ENCODE measurements at places on chromosomes 11 and 22.

DNA sequence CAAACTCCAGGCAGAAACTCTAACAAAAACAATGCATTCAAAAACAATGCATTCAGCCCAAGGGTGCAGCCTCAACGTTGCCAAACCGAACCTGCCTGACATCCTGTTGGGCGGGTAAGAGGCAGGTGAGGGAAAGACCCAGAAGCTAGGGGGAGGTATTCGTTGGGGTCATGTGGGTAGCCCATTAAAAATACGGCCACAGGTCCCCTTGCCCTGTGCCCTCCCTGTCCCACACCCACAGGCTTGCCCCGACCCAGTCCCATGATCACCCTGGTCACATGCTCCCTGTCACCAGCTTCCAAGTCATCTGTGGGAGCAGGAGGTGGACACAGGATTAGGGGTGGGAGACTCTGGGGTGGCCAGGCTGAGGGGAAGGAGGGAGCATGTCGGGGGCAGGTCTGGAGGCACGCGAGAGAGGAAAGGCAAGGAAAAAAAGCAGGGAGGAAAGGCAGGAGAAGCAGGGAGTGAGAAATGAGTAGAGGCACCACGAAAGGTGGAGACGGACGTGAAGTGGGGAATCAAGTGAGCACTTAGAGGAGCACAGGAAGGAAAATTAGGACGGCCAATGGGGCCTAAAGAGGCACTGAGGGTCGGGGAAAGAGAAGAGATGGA lies 683 bp downstream of the PLA2G6 start:
- no peak for DNase-seq

GRCh38 chr22:41668971-41669911 lies 19.4 kb downstream of the SNU13 start:
- no peak for DNase-seq

DNA sequence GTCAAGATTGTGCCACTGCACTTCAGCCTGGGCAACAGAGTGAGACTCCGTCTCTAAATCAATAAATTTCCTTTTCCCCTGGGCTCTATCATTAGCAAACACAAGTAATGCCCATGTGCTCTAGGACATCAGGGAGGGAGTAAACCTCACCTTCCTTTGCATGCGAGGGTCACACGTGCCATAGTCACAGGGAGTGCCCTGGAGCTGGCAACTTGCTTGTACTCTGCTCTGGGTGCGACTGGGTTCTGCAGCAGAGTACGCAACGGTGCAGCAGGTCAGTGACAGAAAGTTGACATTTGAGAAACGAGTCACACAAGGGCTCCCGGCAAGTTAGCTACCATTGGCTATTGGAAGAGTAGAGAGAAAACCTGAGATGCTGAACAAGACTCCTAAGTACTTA lies 32.6 kb upstream of the CHKA start:
- no peak for DNase-seq

GRCh38 chr11:115123641-115124040 lies 380.6 kb downstream of the CADM1 start:
- no peak for DNase-seq

DNA sequence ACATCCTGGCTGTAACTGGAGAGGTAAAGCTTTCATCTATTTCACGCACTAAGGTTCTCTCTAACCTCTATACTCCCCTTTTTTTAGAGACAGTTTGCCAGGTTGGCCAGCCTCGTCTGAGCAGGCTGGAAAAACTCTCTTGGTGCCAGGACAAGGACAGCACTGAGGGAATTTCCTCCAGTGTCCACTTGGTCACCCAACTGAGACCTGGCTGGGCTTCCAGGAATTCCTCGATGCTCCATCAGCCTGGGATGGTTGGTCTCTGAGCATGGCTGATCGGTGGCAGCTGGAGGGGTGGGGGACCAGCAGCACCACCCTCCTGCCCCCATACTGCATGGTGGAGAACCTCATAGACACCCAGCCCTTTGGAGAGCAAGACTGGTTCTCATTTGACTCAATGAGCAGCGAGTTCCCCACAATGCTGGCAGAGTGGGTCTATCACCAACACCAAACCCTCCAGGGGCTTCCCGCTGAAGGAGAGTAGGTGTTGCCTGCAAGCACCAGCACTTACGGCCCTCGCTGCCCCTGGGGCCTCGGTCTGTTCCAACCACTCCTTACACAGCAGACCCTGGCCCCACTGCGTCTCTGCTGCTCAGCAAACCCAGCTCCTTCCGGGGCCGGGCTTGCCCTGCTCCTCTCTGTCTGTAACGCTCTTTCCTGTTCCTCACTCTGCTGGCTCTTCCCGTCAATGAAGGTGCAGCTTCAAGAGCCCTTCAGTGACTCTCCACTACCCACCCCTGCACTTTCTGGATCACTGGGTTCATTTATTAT lies 122.2 kb downstream of the ST3GAL4 start:
- no peak for DNase-seq

- DNase-seq, result no peak
Measured at GRCh38 chr11:95152876-95153856, 63.5 kb downstream of the ENDOD1 start.

GRCh38 chr22:44193535-44193891 lies 12.8 kb downstream of the PARVG start:
- DNase-seq, result no peak

DNA sequence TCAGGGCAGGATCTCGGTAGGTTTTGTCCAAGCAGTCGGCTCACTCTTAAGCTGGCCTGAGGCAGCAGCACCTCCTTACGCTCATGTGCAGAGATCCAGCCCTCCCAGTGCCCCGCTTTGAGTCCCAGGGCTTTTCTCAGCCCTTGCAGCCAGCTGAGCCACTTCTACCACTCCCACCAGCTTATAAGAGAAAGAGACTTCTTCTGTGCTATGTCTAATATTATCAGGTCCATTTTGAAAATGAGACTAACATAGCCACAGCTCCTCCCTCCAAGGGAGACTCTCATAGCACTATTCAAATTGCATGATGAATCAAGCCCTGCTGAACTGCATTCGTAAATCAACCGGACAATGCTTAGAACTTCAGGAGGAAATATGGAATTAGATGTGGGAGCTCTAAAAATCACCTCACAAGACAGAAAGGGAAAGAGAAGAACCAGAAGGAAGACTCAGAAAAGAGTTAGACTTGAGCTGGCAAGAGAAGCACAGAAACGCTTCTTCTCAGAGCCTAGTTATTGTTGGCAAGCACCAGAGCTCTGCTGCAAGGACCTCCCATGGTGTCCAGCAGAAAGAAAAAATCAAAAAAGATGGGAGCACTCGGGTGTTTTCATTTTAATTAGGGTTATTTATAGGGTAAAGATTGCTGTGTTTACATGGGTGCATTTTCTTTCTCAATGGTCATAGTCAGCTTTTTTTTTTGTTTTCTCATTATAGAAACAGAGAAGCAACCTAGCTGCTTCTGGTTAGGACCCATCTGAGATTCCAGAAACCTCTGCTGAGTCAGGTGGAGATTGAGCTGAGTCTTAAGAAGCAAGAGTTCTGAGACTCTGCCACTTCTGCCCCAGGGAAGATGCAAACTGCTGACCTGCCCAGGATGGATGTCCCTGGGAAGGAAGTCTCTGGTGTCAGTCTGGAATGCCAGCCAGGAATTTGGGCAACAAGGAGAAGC lies 181.4 kb downstream of the ETS1 start:
- no peak for DNase-seq

GRCh38 chr11:22263613-22264012 lies 70.7 kb downstream of the ANO5 start:
- DNase-seq, result no peak

DNA sequence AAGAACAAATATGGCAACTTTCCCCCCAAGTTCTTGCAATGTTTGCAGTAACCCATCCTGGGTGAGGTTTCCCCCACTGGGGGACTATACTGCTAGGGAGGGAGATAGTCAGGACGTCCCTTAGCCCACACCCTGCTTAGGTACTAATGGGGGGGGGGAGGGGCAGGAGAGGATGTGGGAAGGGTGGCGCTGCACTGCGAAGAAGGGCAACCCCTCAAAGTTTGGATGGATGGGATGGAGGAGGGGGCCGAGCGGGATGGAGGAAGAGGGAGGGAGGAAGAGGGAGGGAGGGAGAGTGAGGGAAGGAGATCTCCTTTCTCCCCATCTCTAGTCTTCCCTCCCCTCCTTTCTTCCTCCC lies 100.6 kb upstream of the HSD17B12 start:
- no peak for DNase-seq

- no peak for DNase-seq
Measured at GRCh38 chr11:65662247-65662798, 393 bp downstream of the RELA start.

DNA sequence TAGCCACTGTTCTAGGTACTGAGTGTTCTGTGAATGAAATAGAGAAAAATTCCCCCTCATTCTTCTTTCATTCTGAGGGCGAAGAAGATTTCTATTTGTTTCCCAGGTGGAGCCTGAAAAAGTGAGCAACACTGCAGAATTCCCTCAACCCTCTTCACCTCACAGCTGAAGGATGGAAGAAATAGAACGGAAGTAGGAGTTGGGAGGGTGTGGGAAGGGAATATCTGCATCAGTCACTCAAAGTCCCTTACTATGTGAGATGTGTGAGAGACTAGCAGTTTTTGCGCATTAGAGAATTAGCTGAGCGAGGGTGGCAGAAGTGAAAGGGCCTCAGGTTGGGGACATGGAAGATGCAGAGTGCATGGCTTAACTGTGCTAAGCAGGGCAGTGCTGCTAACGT lies 88.4 kb downstream of the ENTHD1 start:
- no peak for DNase-seq

GRCh38 chr22:39028281-39028680 lies 7.4 kb downstream of the APOBEC3D start:
- DNase-seq, result no peak

- no peak for DNase-seq
Measured at GRCh38 chr22:31623592-31624304, 38.3 kb downstream of the PISD start.

DNA sequence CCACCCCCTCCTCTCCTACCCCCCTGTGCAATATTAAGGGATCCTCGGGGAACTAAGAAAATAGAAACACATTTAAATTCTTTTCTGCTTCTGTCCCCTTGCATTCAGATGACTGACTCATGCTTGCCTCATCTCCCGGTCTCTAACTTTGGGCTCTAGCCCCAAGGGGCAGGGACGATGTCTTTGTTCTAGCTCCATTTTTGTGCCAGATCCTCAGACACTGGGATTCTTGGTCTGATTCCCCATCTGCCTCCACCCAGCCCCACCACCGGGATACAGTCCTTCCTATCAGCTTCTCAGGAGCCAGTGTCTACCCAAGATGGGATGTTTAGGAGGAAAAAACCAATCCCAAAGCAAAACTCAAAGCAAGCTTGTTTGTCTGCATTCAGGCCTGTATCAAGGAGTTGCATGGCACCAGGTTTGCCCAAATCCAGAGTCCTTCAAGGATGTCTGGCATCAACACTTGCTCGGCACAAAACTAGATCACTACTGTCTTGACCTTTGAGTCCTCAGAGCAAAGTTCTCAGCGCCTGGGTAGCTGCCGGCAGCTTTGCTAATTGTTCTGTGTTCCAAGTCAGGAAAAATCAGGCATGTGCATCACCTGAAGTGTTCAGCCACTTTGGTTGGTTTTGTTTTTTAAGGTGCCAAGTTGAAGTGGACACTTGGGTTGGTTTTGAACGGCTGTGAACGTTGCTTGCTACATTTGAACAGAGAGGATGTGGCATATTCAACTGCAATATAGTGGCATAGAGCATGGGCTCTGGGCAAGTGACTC lies 212.8 kb downstream of the DSCAML1 start:
- no peak for DNase-seq

GRCh38 chr11:35655856-35656255 lies 6.7 kb upstream of the TRIM44 start:
- DNase-seq, result no peak

DNA sequence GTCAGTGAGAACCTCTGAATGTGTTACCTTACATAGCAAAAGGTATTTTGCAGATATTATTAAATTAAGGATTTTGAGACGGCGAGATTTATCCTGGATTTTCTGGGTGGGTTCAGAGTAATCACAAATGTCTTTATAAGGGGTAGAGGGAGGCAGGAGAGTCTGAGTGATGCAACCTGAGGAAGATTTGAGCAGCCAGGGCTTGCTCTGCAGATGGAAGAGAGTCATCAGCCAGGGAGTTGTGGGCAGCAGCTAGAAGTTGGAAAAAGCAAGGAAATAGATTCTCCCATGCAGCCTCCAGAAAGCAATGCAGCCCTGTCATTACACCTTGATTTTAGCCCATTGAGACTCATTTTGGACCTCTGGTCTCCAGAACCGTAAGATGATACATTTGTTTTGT lies 4.1 kb upstream of the WDR74 start:
- no peak for DNase-seq

DNA sequence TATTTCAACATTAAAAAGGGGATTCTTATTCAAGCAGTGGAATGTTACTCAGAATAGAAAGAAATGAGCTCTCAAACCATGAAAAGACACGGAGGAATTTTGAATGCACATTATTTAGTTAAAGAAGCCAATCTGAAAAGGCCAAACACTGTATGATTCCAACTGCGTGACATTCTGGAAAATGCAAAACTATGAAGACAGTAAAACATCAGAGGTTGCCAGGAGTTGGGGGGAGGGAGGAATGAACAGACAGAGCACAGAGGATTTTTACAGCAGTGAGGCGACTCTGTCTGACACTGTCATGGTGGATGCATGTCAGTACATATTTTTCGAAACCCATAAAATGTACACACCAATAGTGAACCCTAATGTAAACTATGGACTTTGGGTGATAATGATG lies 22.9 kb upstream of the THY1 start:
- DNase-seq, result no peak

GRCh38 chr11:113477321-113477720 lies 2.1 kb upstream of the DRD2 start:
- no peak for DNase-seq

GRCh38 chr11:102468616-102469195 lies 16.1 kb upstream of the TMEM123 start:
- DNase-seq, result no peak

GRCh38 chr11:7637447-7638157 lies 35.7 kb downstream of the CYB5R2 start:
- no peak for DNase-seq

DNA sequence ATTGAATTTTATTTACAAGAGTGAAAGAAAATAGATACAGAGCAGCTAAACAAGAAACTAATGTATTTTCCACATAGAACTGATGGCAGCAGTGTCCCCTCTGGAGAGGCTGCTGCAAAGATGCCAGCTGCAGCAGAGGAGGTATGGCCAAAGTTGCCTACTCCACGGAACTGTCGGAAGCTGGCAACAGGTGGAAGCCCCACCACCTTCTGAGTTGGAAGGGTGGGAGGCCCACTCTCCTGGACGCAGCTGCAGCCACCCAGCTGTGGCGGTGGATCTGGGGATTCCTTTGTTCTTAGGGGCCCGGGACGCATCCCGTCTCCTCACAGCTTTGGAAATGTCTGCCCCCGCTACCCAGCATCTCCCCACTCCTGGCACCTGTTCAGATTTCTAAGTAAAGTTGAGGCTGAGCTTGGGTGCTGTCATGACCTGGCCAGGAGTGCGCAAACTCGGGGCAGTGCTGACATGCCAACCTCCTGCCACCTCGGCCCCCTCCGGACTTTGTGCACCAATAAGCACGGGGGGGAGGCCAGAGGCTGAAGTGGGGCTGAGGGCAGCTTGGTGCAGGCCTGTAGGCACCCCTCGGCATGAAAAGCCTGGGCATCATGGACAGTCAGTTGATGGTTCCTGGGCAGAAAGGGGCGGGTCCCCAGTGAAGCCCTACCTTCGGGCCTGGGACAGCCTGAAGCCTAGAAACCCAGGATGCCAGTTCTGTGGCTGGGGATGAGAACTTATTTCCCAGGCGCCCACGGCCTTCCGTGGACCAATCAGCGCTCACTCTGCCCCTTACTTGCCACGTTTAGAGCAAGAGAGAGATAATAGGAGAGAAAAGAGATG lies 1071.4 kb downstream of the JRKL start:
- DNase-seq, result no peak

- no peak for DNase-seq
Measured at GRCh38 chr11:130866831-130867230, 49.4 kb downstream of the SNX19 start.

Measured in esophagus squamous epithelium (tissue), 5 donors.